ENCODE measurements at places on chromosomes 7 and 10. TPM values are rescaled to one million over a fixed set of nuclear protein-coding genes. Genes with fewer than 3 reads are reported as not detected.

DNA sequence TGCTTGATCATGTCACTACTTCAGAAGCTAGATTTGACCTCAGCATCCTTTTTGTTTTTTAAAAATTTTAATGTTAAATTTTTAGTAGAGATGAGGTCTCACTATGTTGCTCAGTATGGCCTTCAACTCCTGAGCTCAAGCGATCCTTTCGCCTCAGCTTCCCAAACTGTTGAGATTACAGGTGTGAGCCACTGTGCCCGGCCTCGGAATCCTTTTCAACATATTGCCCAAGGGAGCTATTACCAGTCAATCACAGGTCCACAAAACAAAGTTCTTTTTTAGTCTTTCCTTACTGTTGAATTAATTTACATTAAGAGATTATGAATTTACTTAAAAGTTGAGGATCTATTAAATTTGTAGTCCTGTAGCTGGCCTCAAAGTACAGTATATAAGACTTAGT, 37.7 kb downstream of the CCSER2 start:
- no peak overlapping the region for H3K4me3 ChIP-seq
- no peak for DNase-seq
- H3K27me3 ChIP-seq: no peaks in the 10 kb centered on the region
- H3K27ac ChIP-seq: no peak overlapping the region
- H3K36me3 ChIP-seq: no peaks in the 10 kb centered on the region

The DNMBP gene
- total RNA-seq: 11.6 TPM

- no peaks in the 10 kb centered on the region for H3K4me1 ChIP-seq
- no peak for DNase-seq
- H3K27ac ChIP-seq: no peak overlapping the region
- H3K36me3 ChIP-seq: no peaks in the 10 kb centered on the region
- no peak overlapping the region for H3K4me3 ChIP-seq
Observed at GRCh38 chr7:92639213-92639896, 49.2 kb upstream of the FAM133B start.

The COL13A1 gene
- total RNA-seq: 0.89 TPM

- no peaks in the 10 kb centered on the region for H3K4me1 ChIP-seq
- no peak overlapping the region for H3K4me3 ChIP-seq
- no peaks in the 10 kb centered on the region for H3K27me3 ChIP-seq
- no peaks in the 10 kb centered on the region for H3K36me3 ChIP-seq
Observed at GRCh38 chr7:18400275-18400674, 95.3 kb upstream of the HDAC9 start.

The SAMD9L gene
- total RNA-seq: 1.5 TPM

- H3K27ac ChIP-seq: no peak overlapping the region
- no peaks in the 10 kb centered on the region for H3K36me3 ChIP-seq
Observed at GRCh38 chr10:119252051-119252465, 44.7 kb downstream of the GRK5 start.

The PDE1C gene
- total RNA-seq: 1.2 TPM

DNA sequence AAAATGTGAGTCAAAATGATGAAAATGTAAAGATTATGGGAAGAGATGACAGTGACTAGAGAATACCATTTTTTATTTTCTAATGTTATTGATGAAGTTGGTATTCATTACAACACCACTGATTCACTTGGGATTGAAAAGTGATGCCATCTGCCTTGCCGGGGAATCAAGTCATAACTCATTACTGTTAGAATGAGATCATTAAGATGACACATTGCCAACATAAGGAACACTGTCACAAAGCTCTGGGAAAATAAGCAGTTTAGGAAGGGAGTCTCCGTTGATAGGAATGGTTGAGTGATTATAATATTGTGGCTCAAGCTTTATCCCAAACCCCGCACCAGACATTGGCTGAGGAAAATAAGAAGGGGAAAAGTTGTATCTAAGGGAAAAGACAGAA, 121.5 kb upstream of the PLPP4 start:
- no peaks in the 10 kb centered on the region for H3K4me1 ChIP-seq
- H3K27ac ChIP-seq: no peak overlapping the region
- DNase-seq: no peak
- no peaks in the 10 kb centered on the region for H3K27me3 ChIP-seq
- no peaks in the 10 kb centered on the region for H3K36me3 ChIP-seq

DNA sequence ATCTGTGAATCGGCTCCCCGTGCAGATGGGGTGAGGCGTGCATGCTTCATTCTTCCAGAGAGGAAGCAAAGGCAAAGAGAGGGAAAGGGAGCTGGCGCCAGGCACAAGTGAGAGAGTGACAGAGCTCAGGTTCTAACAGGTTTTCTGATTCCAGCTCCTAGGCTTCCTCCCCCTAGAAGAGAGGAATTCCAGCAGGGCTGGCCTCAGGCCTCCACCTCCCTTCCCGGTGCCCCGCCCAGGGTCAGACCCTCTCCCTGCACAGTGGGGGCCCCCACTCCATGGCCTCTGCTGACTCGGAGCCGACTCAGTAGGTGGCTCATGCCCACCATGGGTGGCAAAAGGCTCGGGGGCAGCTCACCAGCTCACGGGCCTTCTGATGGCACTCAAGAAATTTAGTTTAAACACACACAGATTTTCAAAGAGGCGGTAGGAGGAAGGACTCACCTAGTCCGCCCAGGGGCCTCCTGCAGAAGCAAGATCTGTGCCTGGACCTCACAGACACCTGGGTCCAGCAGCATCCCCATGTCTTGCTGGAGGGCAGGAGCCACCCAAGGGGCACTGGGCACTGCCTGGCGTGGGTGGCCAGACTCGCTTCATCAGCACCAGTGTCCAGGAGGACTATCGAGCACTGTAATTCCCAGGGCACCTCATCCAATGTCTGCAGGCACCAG, 183.5 kb downstream of the MAD1L1 start:
- no peaks in the 10 kb centered on the region for H3K27me3 ChIP-seq
- no peaks in the 10 kb centered on the region for H3K36me3 ChIP-seq
- H3K4me3 ChIP-seq: no peak overlapping the region
- H3K4me1 ChIP-seq: no peaks in the 10 kb centered on the region
- H3K27ac ChIP-seq: no peak overlapping the region

GRCh38 chr10:42950606-42951485, 126.0 kb upstream of the RET start:
- no peak for DNase-seq
- no peaks in the 10 kb centered on the region for H3K36me3 ChIP-seq
- H3K4me1 ChIP-seq: no peaks in the 10 kb centered on the region
- no peaks in the 10 kb centered on the region for H3K27me3 ChIP-seq

GRCh38 chr7:116859323-116859722, 3.1 kb upstream of the CAPZA2 start:
- H3K4me1 ChIP-seq: peaks cover 5% of the 10 kb centered on the region
- H3K27me3 ChIP-seq: no peaks in the 10 kb centered on the region
- no peak overlapping the region for H3K27ac ChIP-seq
- H3K4me3 ChIP-seq: no peak overlapping the region
- no peak for DNase-seq

GRCh38 chr7:302054-302992, 12.4 kb downstream of the FOXL3 start:
- H3K36me3 ChIP-seq: no peaks in the 10 kb centered on the region
- H3K27me3 ChIP-seq: no peaks in the 10 kb centered on the region
- H3K27ac ChIP-seq: no peak overlapping the region
- no peak overlapping the region for H3K4me3 ChIP-seq
- no peak for DNase-seq

The ANXA8 gene
- not detected for total RNA-seq

DNA sequence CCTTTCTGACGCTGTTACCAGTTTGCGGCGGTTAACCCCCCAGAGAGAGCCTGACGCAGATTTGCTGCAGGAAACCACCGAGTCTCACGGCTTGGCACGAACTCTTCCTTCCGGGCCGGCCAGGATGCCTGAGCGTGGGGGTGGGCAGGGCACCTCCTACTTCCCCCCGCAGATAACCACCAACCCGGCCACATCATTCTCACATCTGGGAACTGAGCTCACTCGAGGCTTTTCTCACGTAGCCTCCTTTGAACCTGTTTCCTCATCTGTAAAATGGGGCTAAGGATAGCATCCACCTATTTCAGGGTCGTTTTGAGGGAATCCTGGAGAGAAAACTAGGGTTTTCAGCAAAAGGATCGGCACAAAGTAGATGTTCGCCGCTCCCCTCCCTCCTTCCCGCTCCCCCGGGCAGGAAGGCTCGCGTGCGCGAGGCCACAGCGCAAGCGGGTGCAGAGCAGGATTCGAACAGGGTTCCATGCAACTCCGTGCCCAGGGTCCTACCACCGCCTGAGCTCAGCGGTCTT, 23.6 kb downstream of the DDIT4 start:
- no peaks in the 10 kb centered on the region for H3K27me3 ChIP-seq
- H3K4me1 ChIP-seq: peaks cover 11% of the 10 kb centered on the region
- peak overlapping the region; percentile 77 for H3K27ac ChIP-seq
- H3K4me3 ChIP-seq: peak overlapping the region; percentile 33
- H3K36me3 ChIP-seq: no peaks in the 10 kb centered on the region

The GFRA1 gene
- 3.1 TPM for total RNA-seq

GRCh38 chr7:87119581-87119980, 32.7 kb upstream of the DMTF1 start:
- no peak for DNase-seq
- H3K4me1 ChIP-seq: no peaks in the 10 kb centered on the region
- no peaks in the 10 kb centered on the region for H3K36me3 ChIP-seq
- H3K4me3 ChIP-seq: no peak overlapping the region
- no peak overlapping the region for H3K27ac ChIP-seq
- no peaks in the 10 kb centered on the region for H3K27me3 ChIP-seq

- H3K4me1 ChIP-seq: no peaks in the 10 kb centered on the region
- no peak overlapping the region for H3K27ac ChIP-seq
- no peak overlapping the region for H3K4me3 ChIP-seq
- no peaks in the 10 kb centered on the region for H3K27me3 ChIP-seq
Observed at GRCh38 chr10:110357252-110357780, 52.6 kb upstream of the SMNDC1 start.

- DNase-seq: peak; percentile 55
- H3K36me3 ChIP-seq: peaks cover 8% of the 10 kb centered on the region
- H3K4me1 ChIP-seq: peaks cover 15% of the 10 kb centered on the region
- H3K27ac ChIP-seq: peak overlapping the region; percentile 97
- no peaks in the 10 kb centered on the region for H3K27me3 ChIP-seq
Observed at GRCh38 chr7:1539181-1539881, 8.8 kb downstream of the MAFK start.

DNA sequence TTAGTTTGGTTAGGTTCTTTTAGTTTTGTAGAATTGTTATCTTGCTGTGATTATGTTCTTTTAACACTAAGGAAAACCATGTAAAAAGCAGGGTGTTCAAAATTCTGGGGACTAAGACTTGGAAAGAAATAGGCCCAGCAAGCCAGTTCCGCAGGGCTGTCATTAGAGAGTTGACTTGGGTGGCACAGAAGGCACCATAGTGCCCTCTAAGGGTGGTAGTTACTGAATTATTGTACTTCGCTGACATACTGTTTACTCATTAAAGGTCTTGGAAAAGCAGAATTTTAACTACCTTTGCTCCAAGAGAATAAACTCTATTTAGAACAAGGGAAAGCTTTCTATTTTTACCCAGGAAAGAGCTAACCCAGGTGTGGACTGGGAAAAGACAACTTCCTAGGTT, 86.5 kb downstream of the OTUD1 start:
- H3K36me3 ChIP-seq: no peaks in the 10 kb centered on the region
- peak; percentile 31 for DNase-seq
- no peak overlapping the region for H3K4me3 ChIP-seq
- H3K27me3 ChIP-seq: no peaks in the 10 kb centered on the region

The ATG9B gene
- total RNA-seq: 0.16 TPM

GRCh38 chr10:127968659-127969058, 61.8 kb downstream of the PTPRE start:
- no peaks in the 10 kb centered on the region for H3K36me3 ChIP-seq
- H3K27me3 ChIP-seq: no peaks in the 10 kb centered on the region
- DNase-seq: no peak

- no peaks in the 10 kb centered on the region for H3K36me3 ChIP-seq
- H3K4me3 ChIP-seq: no peak overlapping the region
- H3K27ac ChIP-seq: no peak overlapping the region
- no peak for DNase-seq
- H3K4me1 ChIP-seq: no peaks in the 10 kb centered on the region
- H3K27me3 ChIP-seq: no peaks in the 10 kb centered on the region
Observed at GRCh38 chr7:40099837-40100236, 34.6 kb downstream of the MPLKIP start.

GRCh38 chr10:69800109-69800508, 1.6 kb upstream of the COL13A1 start:
- no peak overlapping the region for H3K4me3 ChIP-seq
- H3K27me3 ChIP-seq: peaks cover 9% of the 10 kb centered on the region
- peaks cover 8% of the 10 kb centered on the region for H3K4me1 ChIP-seq

DNA sequence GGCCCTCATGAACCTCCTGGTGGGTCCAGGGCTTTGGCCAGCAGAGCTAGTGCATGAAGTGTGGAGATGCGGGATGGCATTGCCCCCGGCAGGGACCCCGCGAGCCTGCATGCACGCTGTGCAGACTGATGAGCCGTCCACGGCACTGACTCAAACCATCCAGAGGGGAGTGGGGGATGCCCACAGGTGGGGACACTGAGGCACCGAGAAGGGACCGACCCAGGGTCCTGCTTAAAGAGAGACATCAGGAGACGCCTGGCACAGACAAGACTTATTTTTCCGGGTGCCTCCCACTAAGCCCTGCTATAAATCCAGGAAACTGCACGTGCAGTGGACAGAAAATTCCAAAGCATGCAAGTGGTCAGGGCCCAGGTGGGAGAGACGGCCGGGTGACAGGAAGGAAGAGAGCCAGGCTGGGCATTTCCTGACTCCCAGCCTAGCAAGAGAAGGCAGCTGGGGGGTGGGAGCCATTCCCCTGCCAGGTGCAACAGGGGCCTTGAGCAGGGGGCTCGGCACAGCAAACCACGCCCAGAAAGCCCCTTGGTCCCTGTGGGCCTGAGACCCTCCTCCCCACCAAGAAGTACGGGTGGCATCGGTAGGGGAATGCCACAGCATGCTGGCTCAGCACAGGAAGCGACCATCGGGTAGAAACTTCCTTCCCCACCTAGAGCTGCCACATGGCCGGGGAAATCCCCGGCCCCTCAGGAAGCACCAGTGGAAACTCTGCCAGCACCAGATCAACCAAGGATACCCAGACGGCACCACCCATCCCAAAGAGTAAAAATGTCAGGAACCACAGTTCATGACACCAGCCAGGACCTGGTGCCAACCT, 91.5 kb downstream of the FOXL3 start:
- no peak overlapping the region for H3K27ac ChIP-seq
- H3K4me3 ChIP-seq: no peak overlapping the region
- no peaks in the 10 kb centered on the region for H3K4me1 ChIP-seq
- H3K27me3 ChIP-seq: no peaks in the 10 kb centered on the region
- H3K36me3 ChIP-seq: no peaks in the 10 kb centered on the region

The MALSU1 gene
- 15.3 TPM for total RNA-seq

DNA sequence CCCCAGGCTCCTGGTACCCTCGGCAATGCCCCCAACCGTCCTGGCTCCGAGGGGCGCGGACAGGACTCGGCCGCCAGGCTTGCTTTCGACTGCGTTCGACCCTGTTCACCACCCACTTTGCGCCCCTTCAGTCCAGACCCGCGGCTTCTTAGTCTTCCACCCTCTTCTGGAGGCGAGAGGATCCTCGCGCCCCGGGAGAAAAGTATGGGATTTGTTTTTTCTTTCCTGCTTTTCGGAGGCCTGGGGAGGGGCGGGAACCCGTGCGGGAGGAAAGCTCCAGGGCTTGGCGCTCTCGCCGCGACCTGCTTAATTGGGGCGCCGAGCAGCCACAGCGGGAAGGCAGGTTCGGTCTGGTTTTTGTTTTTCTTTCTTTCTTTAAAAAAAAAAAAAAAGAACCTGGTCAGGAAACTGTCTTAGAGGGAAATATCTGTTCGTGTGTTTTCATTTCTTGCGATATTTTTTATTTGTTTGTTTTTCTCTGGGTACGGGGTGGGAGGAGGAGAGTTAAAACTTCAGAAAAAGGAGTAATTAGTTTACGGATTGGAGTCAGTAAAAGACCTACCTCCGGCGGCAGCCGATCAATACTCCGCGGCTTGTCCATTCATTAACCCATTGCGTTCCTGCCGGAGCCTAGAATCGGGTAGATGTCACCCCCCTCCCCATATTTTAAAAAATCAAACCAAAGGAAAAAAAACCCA, 1.6 kb downstream of the EMX2 start:
- no peaks in the 10 kb centered on the region for H3K36me3 ChIP-seq
- no peak for DNase-seq
- H3K4me3 ChIP-seq: peak overlapping the region; percentile 47
- peaks cover 3% of the 10 kb centered on the region for H3K27me3 ChIP-seq
- no peak overlapping the region for H3K27ac ChIP-seq
- H3K4me1 ChIP-seq: peaks cover 7% of the 10 kb centered on the region
